Gastrocnemius medialis (tissue), 4 donors: ENCODE measurements at places on chromosomes 5 and 9.

DNA sequence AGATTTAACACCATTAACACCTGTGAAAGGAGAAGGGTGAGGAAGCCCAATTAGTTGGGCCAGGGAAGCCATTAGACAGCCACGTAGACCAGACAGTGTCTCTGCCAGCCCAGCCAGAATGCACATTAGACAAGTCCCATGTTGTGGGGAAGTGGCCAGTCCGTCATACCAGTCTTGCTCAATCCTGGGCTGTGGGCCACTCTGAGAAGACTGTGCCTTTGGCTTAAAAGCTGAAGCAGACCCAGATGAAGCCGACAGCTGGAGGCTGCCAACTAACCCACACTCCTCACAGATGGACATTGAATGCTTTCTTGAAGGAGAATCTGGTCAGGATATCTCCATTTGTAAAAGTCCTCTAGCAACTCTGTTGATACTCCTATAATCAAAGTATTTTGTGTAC is 128.5 kb downstream of the CHSY3 start:
- no peaks in the 10 kb centered on the region for H3K27me3 ChIP-seq
- no peak overlapping the region for H3K27ac ChIP-seq
- H3K4me1 ChIP-seq = peaks cover 6% of the 10 kb centered on the region

DNA sequence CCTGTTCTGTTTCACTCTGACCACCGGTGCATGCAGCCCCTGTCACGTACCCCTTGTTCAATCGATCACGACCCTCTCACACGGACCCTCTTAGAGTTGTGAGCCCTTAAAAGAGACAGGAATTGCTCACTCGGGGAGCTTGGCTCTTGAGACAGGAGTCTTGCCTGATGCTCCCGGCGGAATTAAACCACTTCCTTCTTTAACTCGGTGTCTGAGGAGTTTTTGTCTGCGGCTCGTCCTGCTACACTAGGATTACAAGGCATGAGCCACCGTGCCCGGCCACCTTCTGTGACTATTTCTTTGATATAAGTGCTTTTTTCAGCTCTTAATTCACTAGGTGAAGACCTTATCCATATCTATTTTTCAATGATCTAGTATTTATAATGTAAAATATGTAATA is 167.5 kb downstream of the TTC39B start:
- H3K27me3 ChIP-seq = no peaks in the 10 kb centered on the region
- H3K4me1 ChIP-seq = peaks cover 4% of the 10 kb centered on the region

GRCh38 chr9:137423514-137424291 is 510 bp downstream of the NOXA1 start:
- no peaks in the 10 kb centered on the region for H3K36me3 ChIP-seq
- peaks cover 14% of the 10 kb centered on the region for H3K4me1 ChIP-seq

DNA sequence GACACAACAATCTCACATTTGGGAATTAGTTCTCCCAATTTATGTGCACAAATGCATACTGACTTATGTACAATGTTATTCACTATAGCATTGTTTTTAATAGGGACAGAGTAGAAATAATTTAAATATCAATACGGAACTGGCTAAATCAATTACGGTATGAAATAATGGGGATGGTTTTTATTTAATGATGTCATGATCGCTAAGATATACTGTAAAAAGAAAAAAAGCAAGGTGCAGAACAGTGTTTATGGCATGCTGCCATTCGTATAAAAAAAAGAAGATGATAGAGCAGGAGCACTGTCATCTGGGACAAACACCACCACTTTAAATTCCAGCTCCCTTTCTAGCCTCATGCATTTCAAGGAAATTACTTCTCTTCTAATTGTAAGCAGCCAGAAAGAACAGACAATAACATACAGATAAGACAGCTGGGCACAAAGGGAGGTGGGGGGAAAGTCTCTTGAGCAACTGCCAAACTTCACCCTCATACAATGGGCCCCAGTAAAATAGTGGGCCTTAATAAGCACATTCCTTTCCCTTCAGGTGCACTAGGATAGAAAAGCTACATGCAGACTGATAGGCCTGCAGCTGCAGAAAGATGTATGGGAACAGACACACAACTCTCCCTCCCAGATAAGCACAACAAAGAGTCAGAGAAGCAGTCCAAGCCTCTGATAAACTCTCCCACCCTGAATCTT is 8.4 kb downstream of the SREK1IP1 start:
- H3K4me1 ChIP-seq = peaks cover 14% of the 10 kb centered on the region
- H3K27me3 ChIP-seq = no peaks in the 10 kb centered on the region
- DNase-seq = no peak
- H3K27ac ChIP-seq = no peak overlapping the region
- H3K36me3 ChIP-seq = no peaks in the 10 kb centered on the region

DNA sequence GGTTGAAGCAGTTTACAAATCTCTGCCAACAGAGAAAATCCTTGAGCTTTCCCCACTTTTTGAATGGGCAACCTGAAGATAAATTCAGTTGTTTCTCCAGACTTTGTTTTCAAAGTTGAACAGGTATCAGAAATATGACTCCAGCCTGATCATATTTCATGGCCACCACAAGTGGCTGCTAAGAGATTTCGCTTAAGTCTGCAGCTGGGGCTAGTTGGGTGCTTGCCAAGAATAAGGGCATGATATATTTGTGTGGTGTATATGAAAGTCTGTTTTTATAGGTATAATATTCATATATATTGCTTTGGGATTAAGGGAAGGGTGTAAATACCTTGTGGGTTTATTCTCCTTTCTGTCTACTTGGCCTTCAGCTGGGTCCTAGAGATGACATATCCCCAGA is 168.4 kb upstream of the GDNF start:
- no peak overlapping the region for H3K27ac ChIP-seq
- H3K4me3 ChIP-seq = no peak overlapping the region
- H3K27me3 ChIP-seq = no peaks in the 10 kb centered on the region
- DNase-seq = no peak

- no peak overlapping the region for H3K27ac ChIP-seq
- no peak for DNase-seq
These were observed 477.5 kb downstream of the TLE4 start for GRCh38 chr9:80049096-80049782.
